ENCODE measurements at places on chromosomes 7 and 10.

- DNase-seq = no peak
Measured at GRCh38 chr7:123191132-123191531, 8.6 kb downstream of the SLC13A1 start.

- DNase-seq = no peak
Measured at GRCh38 chr10:132724446-132724845, 61.5 kb downstream of the NKX6-2 start.

DNA sequence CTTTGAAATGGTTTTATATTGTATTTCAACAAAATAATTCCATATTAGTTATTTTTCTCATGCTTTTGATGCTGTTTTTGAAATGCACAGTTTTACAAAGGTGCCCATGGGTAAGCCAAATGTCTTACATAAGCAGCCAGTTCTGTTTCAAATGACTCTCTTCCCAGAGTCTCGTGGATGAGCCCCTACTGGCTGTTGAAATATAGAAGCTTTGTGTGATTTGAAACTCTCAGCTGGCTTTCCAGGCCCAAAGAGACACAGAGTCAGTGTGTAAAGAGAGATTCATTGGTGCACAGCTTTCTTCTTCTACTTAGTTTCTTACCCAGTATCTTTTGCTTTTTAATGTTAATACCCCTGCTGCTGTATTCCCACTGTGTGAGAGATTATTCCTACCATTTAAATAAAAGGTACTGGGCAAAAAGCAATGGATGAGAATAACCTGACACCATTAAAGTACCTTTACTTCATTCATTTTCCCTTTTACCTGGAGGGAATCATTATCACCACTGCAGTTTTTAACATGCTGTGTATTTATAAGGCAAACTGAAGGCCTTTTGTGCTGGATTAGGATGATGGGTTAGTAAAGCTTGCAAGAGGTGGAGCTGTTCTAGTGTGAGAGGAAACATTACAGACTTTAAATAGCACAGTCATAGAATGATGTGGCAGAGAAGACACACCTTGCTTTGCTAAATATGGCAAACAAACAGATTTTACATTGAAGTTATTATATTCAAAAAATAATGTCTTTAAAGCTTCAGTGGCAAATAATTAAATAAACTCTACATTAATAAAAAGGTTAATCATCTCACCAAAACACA, 415.1 kb downstream of the THSD7A start:
- DNase-seq = no peak

- DNase-seq = no peak
Measured at GRCh38 chr10:1190052-1190395, 133.8 kb downstream of the WDR37 start.

DNA sequence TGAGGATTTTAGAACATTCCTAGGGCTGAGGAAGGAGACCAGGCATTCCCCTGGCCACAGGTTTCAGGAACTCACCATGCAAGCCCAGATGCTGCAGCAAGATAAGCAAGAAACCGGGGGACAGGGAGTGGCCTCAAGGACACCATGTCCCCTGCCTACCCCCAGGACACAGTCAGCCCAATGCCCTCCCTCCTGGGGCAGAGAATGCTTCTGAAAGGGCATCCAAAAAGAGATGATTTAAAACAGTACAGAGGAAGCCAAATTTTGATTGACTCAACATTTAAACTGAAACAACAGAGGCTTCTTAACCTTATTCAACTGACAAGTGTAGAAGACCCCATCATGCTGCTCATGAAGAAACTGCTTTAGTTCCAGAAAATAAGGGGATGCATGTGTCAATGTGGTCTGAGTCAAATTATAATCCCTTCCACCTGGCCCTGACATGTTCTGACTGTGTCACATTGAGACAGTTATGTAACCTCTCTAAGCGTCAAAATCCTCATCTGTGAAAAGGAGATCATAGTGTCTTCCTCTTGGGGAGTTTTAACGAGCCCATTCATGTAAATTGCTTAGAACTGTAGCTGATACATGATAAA, 60.0 kb downstream of the ICA1 start:
- no peak for DNase-seq

GRCh38 chr10:129740532-129741279, 223.4 kb downstream of the EBF3 start:
- no peak for DNase-seq

DNA sequence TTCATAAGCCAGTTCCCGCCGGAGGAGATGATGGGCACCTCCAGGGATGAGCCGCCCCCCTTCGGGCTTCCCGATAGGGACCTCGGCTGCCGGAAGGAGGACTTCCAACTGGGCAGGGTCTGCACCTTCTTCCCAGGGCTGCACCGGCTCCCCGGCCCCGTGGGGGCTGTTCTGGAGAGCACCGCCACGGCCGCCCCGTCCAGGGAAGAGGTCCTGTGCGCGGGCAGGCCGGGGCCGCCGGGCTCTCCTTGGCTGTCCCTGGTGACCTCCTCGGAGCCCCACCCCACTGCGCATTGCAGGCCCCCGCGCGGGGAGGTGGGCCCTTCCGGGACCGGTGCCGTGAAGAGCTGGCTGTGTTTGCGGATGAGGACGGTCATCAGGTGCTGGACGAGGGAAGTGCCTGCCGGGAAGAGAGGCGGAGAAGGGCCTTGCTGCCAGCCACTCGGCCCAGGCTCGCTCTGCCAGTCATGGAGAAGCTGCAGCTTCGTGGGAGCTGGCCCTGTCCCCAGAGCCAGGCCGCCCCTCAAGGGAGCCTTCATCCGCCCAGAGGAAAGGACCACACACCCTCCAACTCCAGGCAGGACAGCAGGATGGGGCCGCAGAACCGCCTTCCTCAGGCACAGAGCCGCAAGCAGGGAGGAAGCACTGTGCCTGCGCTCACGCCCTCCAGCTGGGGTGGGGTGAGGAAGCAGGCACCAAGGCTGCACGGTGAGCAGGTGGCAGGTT, 144.4 kb downstream of the MAPK8 start:
- no peak for DNase-seq

- no peak for DNase-seq
Measured at GRCh38 chr10:44618910-44619309, 234.0 kb upstream of the CXCL12 start.

- no peak for DNase-seq
Measured at GRCh38 chr7:18357691-18358090, 137.9 kb upstream of the HDAC9 start.

DNA sequence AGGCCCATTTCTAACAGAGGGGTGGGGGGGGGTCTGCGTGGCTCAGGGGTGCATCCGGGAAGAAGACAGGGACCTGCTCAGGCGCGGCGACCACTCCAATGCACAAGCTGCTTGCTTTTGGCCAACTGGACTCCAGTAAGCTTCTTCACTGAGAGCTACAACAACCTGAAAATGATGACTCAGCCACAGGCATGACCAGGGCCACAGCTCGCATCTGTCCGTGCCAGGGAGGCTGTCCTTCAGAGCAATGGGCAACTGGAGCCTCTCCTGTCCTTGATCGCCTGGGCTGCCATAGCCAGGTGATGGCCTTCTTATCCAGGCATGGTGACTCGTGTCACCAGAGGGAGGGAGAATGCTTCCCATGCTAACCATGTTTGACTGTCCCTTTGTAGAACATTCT, 81.6 kb upstream of the RNF32 start:
- no peak for DNase-seq

DNA sequence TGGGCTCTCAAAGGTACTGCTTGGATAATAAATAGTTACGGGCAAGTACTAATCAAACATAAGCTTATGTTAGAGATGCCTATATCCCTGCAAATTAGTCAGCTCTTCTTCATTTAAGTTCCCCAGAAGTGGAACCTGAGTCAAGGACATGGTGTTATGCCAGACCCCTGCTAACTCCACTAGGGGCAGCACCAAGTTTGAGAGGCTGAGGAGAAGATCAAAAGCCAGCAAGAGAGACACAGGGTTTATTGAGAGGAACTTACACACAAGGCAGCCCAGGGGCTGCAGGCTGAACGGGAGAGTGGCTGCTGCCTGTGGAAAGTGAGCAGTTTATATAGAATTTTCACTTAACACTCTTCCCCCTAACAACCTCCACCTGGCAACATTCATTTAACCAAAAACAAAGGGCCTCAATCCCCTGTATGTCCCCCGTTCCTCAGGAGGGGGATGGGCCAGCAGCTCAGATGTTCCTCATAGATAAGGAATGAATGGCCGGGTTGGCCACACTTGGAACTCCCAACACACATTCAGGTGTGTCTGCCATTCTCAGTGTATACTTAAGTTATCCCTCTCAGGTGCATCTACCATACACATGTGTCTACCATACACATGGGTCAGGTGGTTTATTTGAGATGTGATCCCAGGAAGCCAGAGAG, 62.6 kb upstream of the GHITM start:
- no peak for DNase-seq

DNA sequence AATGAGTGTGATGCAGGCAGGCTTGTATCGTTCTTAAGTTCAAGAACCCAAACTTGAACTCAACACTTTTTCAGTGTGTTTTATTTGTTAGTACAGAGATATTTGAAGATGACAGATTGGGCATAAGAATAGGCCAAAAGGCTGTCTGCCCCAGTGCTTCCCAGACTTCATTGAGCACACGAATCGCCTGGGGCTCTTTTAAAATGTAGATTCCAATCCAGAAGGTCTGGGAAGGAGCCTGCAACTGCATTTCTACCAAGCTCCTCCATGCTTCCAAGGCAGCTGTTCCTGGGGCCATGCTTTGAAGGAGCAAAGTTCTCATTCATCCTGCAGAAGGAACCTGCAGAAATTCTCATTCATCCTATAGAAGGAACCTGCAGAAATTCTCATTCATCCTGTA, 114.5 kb upstream of the INSYN2A start:
- DNase-seq = no peak

DNA sequence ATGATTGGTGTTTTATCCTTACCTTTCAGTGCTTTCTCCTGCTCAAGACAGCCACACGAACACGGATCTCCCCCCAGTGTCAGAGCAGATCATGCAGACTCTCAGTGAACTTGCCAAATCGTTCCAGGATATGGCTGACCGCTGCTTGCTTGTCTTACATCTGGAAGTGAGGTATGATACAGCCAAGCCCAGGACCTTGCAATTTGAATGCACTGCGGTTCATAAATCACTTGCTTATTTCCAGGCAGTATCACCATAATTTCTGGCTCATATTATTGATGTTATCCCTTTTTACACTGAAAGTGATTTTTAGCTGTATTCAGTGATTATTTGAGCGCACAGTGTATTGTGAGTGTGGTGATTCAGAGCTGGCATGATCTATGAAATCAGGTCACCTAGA, 129.7 kb upstream of the LRGUK start:
- DNase-seq = no peak

DNA sequence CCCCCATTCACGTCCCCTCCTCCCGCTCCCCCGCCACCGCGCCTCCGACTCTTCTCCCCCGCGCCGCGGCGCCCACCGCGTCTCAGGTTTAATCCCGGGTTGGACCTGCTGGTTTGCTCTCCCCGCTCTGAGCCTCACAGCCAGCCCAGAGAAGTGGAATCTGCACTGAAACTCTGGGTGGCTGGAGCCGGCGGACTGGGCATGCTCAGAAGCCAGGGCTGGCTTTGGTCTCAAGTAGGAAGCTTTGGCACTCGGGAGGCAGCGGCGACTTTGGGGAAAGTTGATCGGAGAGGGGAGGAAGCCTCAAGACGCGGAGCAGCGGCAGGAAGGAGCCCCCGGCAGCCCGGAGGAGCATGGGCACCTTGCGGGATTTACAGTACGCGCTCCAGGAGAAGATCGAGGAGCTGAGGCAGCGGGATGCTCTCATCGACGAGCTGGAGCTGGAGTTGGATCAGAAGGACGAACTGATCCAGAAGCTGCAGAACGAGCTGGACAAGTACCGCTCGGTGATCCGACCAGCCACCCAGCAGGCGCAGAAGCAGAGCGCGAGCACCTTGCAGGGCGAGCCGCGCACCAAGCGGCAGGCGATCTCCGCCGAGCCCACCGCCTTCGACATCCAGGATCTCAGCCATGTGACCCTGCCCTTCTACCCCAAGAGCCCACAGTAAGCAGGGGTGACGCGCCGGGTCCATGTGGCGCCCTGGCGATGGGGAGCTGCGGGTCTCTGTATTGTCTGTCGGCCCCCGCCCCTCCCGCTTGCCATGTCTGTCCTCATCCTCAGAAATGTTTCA, at the start of gene PRKG1:
Gene PRKG1 (plus strand): TSS at position 250 of the 791 bp plus-strand sequence.
- DNase-seq = no peak

DNA sequence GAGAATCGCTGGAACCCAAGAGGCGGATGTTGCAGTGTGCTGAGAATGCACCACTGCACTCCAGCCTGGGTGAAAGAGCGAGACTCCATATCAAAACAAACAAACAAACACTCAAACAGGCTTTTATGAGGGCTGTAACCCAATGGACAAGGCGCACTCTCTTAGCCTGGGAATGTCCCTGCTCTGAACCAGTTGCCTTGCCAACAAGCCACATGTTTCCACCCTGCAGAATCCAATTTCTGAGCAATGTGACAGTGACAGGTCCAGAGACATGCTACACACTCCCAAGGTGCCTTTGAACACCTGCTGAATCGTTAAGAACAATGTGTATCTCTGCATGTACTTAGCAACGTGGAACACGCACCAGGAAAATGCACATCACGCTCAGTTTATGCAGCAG, 186.8 kb upstream of the AUTS2 start:
- no peak for DNase-seq

- DNase-seq = no peak
Measured at GRCh38 chr10:133129859-133130495, 30.0 kb upstream of the KNDC1 start.

GRCh38 chr10:110502851-110503301, 5.2 kb downstream of the DUSP5 start:
- DNase-seq = no peak

GRCh38 chr10:126214021-126214420, 174.3 kb downstream of the ADAM12 start:
- DNase-seq = no peak

- DNase-seq = no peak
Measured at GRCh38 chr10:4699950-4700730, 125.9 kb upstream of the AKR1E2 start.

- DNase-seq = no peak
Measured at GRCh38 chr7:157502701-157503111, 165.9 kb downstream of the DNAJB6 start.

DNA sequence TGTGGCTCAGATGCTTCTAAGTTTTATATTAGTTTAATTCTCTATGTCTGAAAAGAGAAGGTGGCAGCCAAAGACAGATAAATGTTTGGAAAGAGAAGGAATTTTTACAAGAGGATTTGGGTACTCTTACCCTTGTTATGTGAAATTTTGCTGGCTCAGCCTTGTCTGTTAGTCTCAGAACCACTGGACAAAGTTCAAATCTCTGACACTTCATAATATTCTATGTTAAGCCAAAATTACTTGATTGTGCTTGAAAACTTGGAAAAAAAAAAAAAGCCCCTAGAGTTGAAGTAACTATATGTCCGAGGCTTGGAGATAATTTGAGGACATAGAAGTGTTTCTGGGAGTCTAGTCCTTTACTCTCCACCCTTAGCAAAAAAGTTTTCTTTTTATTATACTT, 1079.3 kb upstream of the LRRTM3 start:
- DNase-seq = no peak
